ENCODE measurements at places on chromosomes 2 and 18.

DNA sequence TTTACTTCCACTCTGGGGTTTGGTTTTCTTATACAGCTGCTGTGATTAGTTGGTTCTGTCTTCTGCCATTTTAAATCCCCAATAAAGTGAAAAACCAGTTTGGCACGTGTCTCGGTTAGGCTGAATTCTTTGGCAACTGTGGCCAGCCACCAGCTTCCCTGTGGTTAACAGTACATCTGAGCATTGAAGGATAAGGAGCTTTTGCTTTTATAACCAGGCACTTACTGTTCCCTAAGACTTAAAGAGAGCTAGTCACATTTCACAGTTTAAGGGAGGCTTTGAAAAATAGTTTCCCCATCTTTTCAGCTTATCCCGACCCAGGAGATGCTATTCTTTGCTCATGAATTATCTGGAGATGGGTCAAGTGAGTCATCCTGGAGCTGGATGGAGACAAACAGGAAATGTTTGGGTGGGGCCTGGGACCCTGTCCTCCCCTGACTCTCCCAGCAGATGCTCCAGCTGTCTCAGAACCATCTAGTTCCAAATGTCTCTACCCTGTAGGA is 57.3 kb upstream of the EML6 start:
- DNase-seq, result no peak

DNA sequence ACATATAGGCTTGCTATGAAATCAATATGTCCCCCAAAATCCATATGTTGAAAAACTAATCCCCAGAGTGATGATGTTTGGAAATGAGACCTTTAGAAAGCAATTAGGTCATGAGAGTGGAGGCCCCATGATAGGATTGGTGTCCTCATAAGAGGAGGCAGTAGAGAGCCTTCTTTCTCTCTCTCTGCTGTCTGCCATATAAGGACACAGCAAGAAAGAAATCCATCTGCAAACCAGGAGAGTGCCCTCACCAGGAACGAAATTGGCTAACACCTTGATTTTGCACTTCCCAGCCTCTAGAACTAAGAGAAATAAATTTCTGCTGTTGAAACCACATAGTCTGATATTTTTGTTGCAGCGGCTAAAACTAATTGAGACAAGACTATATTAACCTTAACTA is 89.5 kb downstream of the NBAS start:
- no peak for DNase-seq

- DNase-seq, result no peak
These were observed 37.6 kb upstream of the ARL4C start for GRCh38 chr2:234534515-234534914.

- no peak for DNase-seq
These were observed 161.6 kb upstream of the TRIB2 start for GRCh38 chr2:12555012-12555645.

DNA sequence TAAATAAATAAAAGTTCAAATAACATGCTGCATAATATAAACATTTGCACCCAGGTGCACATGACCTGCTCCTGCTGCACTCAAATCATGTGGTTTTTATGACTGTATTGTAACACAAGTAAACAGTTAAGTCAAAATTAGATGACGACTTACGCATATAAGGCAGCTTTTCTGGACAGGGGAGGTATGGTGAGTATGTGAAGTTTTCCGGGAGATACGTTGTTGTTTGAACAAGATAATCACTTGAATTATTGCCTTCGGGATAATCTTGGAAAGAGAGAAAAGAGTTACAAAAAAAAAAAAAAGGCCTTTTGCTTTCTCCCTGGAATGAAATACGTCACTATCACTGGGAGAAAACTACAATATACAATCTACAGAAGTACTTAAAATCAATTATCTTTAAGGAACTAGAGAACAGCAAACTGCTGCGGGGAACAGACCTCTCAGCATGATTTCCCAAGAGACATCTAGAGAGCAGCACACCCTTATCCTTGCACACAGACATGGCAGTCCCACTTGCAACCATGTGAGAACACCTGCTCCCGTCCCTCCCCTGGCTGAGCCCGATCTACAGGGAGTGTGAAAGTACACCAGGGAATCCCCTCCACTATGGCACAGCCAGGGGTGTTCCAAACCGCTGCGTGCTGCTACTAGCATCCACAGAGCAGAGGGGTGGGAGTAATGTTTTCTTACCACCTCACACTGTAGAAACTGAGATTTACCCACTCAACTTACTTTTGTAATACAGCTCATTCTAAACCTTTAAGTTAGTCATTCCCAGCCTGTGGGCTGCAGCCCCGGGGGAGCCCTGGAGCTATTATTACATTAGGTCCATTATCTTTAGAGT is 26.3 kb downstream of the B4GALT6 start:
- no peak for DNase-seq

GRCh38 chr2:238180554-238180953 is 21.8 kb downstream of the ERFE start:
- no peak for DNase-seq

GRCh38 chr2:121131375-121131774 is 153.6 kb downstream of the TFCP2L1 start:
- no peak for DNase-seq

- DNase-seq, result no peak
These were observed 1320.6 kb upstream of the CELF4 start for GRCh38 chr18:38886235-38886634.

DNA sequence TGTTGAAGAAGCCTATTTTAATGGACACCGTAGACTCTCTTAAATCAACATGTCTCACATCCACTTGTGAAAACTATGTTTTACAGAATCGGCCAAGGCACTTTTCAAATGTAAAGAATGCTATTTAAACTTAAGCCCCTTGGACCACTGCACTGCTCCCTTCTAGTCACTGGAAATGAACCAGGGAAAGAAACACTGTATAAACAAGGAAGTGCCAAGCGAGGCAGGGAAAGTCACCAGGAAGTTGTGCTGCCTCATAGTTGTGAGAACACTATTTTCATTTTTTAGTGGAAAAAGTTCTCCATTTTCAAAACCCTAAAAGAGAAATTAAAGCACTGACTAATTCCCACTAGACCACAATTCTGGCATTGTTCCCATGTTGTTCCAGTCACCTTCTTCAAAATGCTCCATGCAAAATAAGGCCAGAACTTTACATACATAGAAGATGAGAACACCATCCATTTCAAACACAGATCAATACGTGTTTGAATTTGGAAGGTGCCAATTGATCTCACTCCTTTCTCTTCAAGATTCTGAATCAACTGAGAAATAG is 13.5 kb downstream of the CCDC141 start:
- DNase-seq, result no peak

- peak; percentile 7 for DNase-seq
These were observed 639 bp downstream of the MRO start for GRCh38 chr18:50819027-50819727.

GRCh38 chr18:62690236-62690815 is 25.0 kb upstream of the PHLPP1 start:
- no peak for DNase-seq

DNA sequence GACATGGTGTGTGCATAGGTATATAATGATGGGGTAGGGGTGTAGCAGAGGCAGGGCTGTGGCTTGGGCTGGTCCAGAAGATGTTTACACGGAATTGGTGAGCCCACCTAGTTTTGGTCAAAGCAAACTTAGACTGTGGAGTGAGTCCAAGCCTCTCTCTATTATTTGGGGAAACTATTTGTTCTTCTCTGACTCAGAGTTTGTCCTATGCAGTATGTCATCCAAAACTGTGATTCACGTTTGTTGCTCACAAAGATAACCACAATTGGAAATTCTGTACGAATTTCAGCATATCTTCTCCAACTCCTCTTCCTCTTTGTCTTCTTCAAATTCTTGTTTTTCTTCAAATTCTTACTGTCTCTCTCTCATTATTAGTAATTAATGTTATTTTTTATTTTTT is 292.9 kb downstream of the XIRP2 start:
- no peak for DNase-seq

- no peak for DNase-seq
These were observed 7.0 kb downstream of the CROCC2 start for GRCh38 chr2:240912878-240913809.

DNA sequence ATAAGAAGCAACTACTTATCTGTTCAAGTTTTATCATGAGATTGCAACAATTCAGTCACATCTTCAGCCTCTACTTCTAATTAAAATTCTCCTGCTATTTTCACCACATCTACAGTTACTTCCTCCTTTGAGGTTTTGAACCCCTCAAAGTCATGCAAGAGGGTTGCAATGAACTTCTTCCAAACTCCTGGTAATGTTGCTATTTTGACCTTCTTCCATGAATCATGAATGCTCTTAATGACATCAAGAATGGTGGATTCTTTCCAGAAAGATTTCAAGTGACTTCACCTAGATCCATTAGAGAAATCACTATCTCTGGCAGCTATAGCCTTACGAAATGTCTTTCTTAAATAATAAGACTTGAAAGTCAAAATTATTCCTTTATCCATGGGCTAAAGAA is 1052.8 kb upstream of the NRXN1 start:
- no peak for DNase-seq

- no peak for DNase-seq
These were observed 199.5 kb downstream of the TWIST2 start for GRCh38 chr2:239047420-239047819.

GRCh38 chr2:144378551-144378950 is 141.4 kb downstream of the ZEB2 start:
- DNase-seq, result no peak

DNA sequence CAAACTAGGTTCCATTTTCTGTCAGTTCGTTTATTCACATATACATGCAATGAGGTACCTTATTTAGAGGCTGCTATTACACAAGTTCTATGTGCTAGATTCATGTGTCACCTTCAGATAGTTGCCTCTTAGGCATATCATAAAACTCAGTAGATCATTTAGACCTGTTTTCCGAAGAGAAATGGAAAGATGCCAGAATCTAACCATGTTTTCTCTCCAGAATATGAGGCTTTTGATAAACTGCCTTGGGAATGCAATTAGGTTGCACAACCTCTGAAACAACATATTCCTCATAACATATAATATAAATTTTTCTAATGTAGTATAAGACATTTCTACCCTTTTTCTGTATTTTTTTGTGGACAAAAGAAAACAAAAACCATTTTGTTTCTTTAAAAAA is 108.1 kb downstream of the PRPF40A start:
- no peak for DNase-seq

- no peak for DNase-seq
These were observed 24.5 kb downstream of the MFSD6 start for GRCh38 chr2:190432567-190433231.

DNA sequence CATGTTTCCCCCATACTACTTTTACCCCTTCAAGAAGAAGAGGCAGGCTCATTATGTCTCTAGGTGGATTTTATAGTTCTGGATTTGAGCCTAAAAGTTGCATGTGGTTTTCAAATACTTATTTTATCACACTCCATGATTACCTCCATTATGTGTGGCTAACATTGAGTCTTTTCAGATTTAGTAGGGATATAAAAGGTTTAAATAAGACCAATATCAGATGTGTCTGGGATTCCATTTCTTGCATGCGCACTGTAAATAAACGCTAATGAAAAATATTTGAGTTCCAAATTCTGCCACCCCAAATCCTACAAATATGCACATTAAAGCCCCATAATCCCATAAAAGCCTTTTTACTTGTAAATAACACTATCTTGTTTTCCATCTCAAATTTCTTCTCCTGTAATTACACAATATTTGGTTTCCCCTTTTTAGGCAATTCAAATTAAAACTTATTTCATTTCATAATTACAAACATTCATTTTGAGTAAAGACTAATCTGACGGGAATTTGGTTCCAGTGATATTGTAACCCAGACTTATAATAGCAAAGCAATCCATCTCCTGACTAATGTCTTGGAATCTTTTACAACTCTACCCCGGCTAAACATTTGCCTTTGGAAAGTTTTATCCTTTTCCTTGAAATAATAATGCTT is 600.0 kb downstream of the SLC4A3 start:
- no peak for DNase-seq

DNA sequence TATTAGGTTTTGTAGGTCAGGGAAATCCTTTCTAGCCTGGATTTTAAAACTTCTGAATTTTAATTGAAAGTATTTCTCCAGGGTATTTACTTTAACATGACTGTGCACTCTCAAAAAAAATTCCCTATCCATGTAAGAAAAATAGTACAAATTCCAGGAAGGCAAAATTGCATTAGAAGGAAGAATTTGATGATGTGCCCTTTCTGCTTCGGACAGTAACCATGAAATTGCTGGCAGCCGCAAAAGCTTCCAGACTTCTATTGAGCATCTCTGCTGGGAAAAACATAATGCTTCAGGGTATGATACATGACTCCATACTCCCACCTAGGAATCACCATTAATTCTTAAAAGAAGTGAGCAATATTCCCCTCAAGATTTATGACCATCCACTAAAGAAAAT is 17.2 kb upstream of the KLF7 start:
- DNase-seq, result no peak

DNA sequence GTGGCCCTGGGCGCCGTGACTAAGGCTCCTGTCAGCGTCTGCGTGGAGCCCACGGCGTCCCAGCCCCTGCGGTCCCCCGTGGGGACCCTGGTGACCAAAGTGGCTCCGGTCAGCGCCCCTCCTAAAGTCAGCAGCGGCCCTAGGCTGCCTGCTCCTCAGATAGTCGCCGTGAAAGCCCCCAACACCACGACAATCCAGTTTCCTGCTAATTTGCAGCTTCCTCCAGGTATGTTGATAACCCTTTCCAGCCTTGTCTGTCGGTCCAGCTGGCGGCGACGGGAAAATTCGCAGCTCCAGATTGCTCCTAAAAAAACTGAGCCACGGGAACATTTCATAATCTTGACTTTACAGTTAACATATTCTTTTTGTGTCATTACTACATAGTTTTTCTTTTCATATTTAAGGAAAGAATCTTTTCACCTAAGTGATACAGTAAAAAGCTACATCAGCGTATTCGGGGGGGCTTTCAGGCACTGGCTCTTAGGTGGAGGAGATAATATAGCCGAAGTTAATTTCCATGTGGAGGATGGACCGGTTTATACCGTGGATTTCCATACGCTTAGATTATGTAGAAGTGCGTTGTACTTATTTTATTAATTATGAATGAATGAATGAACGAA is 916 bp downstream of the TAF4B start:
- DNase-seq, result no peak

GRCh38 chr2:223697892-223698645 is 95.9 kb upstream of the SCG2 start:
- no peak for DNase-seq

DNA sequence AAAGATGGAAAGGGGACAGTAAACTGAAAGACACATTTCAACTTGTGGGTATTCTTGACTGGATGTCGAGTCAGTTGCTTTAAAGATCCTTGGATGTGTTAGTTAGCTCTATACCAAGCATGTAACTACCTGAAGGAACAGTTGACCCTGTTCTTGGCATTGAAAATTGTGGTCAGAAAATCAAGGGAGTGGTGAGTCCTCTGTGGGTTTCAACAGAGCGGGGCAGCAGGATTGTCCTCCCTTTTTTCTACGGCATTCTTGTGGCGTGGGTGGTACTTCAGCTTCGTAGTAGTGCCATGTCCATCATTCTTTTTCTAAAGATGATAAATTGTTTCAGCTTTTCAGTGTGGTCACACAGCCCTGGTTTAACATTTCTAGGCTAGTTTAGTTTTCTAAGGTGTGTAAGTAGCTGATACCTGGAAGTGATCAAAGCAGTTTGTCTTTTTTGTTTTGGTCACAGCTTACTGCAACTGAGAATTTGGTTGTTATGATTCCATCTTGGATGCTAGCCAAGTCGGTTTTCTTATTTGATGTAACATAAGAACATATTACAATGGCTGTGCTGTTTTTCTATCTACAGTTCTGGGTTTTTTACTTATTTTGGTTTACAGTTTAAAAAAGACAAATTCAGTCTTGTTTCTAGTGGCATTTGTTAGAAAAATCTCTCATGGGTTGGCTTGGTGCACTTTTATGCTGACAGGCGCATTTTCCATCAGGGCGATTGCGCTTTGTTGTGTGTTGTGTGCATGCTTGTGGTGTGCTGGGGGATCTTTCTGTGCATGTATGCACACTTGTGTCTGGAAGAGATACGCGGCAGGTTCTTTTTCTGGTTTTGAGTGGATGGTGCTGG is 84.7 kb downstream of the ZNF407 start:
- DNase-seq, result no peak
